ENCODE measurements at places on chromosomes 16 and 17.

DNA sequence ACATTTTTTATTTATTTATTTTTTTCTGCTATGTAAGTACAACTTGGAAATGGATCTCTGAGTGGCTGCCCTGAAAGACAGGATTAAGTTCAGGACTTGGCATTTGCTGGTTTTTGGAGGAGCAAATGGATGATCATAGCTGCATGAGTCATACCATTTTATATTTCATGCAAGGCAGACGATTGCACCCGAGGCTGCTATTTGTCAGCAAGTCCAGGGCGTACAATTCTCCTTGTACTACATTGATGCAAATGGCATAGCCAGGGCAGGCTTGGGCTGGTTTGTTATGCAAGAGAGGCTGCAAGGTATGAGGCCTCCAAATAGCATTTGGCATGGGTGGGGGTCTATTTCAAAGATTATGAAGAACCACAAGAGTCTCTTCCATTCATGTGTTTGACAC is 81.2 kb upstream of the CACNG3 start:
- DNase-seq: no peak

DNA sequence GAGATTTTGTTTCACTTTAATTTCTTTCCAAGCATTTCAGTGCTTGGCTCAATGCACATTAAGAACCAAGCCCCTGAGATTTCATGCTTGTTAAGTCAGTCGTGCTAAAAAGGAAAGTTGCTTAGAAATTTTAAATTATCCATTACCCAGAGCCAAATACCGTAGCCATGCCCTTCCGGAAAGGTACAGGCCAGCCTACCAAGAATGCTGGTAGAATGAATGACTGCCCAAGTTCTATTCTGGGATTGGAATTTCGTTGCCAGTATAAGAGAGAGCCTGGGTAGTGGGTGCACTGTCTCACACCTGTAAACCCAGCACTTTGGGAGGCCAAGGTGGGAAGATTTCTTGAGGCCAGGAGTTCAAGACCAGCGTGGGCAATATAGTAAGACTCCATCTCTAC is 194.0 kb downstream of the KATNIP start:
- DNase-seq: no peak

- DNase-seq: peak; percentile 62
Measured at GRCh38 chr17:41775394-41776226, 10.9 kb downstream of the JUP start.

GRCh38 chr17:5183410-5183793 is 8.3 kb downstream of the ZNF594 start:
- no peak for DNase-seq

DNA sequence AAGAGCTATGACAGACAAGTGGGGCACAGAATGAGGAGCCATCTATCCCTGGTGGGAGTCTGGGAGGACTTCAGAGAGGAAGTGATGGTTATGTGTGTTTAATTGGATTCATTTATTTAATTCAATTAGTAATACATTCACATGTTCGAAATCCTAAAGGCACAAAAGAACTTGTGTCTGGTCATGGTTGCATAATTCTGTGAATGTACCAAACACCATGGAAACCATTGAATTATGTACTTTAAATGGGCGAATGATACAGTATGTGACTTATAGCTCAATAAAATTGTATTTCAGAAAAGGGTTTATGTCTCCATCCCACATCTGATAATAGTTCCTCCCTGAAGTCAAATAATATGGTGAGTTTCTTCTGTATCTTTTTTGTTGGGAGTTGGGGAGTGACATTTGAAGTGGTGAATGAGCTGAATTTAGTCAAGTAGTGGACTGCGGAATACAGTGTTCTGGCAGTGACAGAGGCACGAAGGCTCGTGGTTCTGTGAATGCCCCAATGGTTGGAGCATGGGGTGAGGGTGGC is 19.8 kb upstream of the G6PC1 start:
- DNase-seq: no peak

- no peak for DNase-seq
Measured at GRCh38 chr16:69870761-69871160, 80.4 kb upstream of the CLEC18A start.

GRCh38 chr16:53991754-53992378 is 287.9 kb downstream of the FTO start:
- peak; percentile 75 for DNase-seq

- no peak for DNase-seq
Measured at GRCh38 chr16:48076455-48077012, 79.3 kb downstream of the ABCC12 start.

- no peak for DNase-seq
Measured at GRCh38 chr17:38568845-38569510, 36.8 kb downstream of the SRCIN1 start.

GRCh38 chr16:85213926-85214675 is 101.8 kb upstream of the CIBAR2 start:
- no peak for DNase-seq

DNA sequence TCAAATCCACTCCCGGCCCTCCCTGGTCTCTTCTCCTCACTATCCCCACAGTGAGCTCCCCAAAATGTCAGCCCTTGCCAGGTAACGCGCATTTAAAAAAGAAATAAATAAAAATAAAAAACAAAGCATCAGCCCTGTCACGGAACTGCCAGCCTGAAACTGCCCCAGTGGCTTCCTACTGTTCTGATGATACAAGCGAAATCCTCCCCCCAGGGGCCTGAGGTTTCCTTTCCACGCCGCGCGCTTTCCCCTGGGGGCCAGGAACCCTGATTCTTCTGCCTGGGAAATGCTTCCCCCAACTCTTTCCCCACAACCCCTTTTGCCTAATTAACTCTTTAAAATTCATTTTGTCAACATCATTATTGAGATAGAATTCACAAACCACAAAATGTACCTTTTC is 12.2 kb upstream of the RPH3AL start:
- DNase-seq: no peak

GRCh38 chr16:75640598-75640997 is 6.9 kb downstream of the KARS1 start:
- no peak for DNase-seq

- peak; percentile 75 for DNase-seq
Measured at GRCh38 chr17:31533546-31534155, 142.2 kb downstream of the RAB11FIP4 start.

GRCh38 chr17:19333132-19333440 is 29.4 kb downstream of the B9D1 start:
- DNase-seq: no peak

- no peak for DNase-seq
Measured at GRCh38 chr16:87828071-87828906, 41.0 kb downstream of the SLC7A5 start.

All from kidney (tissue), 22 donors.